WTC11 (cell line): ENCODE measurements at places on chromosomes 5 and 9.

- peak; percentile 63 for DNase-seq
Observed at GRCh38 chr5:145887976-145888574, 15.3 kb upstream of the GRXCR2 start.

DNA sequence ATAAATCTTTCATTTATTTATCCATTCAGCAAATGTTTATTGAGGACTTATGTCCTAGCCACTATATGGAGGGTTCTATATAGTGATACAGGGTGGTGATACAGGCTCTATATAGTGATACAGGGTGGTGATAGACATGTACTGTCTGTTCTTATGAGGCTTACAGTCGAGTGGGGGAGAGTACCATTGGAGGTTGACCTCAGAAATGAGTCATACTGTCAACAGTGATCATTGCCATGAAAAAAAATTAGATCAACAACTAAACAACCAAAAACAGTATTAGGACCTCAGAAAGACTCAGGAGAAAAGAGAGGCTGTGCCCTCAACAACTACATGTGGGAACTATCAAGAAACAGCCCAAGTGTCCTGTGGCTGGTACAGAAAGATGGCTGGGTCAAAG lies 22.0 kb downstream of the PAPPA start:
- DNase-seq = no peak

GRCh38 chr5:127702926-127703561 lies at the start of gene CCDC192:
Gene CCDC192, plus strand, starts transcription at chr5:127703391. Its CDS starts 55 bp downstream, at chr5:127703446.
- DNase-seq = no peak

DNA sequence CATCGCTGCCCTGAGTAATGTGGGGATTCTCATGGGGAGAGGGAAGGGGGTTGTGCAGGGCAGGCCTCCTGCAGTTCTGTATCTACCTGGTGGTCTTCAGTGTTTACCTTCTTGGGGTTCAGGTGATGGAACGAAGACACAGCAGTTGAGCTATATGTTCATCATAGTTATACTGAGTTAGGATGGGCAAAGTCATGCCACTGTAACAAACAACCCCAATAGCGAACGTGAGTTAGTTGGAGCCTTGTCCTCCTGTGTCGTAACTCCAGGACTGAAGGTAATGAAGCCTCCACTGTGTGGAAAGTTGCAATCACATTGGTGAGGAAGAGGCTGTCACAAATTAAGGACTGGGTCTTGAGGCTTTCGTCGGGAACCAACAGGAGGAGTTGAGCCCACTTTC lies 64.4 kb downstream of the DAPK1 start:
- no peak for DNase-seq

GRCh38 chr9:117672369-117672768 lies 31.8 kb upstream of the TLR4 start:
- no peak for DNase-seq
